ENCODE measurements at places on chromosomes 12 and 14.

- no peak for DNase-seq
These were observed 101.8 kb upstream of the DYRK2 start for GRCh38 chr12:67546746-67547145.

- DNase-seq, result no peak
These were observed 10.2 kb upstream of the CCER1 start for GRCh38 chr12:90965204-90965603.

- DNase-seq, result no peak
These were observed 16.7 kb upstream of the TMEM260 start for GRCh38 chr14:56562883-56563282.

DNA sequence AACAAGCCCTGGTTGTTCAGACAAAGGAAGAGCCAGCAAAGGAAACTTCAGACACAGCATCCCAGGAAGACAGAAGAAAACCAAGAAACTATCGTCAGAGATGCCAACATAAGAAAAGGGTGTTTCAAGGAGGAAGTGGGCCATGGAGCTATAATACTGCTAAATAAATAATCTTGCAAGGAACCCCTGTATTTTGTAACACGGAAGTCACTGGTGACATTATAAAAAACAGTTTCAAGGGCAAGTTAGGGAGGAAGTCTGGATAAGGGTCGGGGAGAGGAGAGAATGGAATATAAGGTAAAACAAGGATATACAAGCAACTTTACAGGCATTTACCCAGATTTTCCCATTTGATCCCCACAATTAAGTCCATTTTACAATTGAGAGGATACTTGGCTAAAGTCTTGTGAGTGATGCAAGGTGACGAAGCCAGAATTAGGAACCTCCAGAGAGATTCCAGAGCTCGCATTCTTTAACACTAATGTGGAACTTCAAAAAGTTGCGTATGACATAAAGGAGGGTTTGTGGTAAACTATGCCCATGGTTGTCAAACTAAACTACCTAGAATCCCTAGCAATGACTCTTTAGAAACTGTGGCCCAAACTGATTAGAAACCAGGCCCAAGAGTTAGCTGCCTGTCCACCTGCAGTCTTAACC, 46.4 kb downstream of the PPM1H start:
- no peak for DNase-seq

DNA sequence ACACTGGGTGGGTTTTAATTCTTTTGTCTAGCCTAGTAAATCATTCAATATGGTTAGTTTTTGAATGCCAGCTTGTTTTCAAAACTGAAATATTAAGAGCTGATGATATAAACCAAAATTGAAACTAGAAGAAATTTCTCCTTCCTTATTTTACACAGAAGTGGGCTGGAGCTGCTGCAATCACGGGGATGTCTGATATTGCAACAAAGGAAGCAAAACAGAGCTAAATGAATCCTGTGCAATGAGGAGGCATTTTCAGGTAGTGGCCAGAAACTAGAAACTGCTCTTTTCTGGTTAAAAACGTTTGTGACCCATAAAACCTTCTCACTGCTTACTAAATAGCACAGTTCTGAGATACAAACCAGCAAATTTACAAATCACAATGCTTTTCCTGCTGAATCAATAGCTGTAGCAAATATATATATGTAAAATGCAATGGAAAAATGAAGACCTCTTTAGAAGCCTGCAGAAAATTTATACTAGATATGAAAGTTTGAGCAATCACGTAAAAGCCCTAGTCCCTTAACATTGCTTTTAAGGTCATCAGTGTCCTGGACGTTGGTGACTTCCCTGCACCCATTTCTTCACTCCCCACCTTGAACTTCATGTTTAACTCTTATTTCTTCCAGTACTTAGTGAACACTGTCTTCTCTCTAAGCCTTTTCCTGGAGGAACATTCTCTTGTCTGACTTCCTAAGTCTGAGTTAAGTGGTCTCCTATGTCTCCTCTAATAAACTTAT, 15.9 kb upstream of the LRRK2 start:
- DNase-seq, result no peak

DNA sequence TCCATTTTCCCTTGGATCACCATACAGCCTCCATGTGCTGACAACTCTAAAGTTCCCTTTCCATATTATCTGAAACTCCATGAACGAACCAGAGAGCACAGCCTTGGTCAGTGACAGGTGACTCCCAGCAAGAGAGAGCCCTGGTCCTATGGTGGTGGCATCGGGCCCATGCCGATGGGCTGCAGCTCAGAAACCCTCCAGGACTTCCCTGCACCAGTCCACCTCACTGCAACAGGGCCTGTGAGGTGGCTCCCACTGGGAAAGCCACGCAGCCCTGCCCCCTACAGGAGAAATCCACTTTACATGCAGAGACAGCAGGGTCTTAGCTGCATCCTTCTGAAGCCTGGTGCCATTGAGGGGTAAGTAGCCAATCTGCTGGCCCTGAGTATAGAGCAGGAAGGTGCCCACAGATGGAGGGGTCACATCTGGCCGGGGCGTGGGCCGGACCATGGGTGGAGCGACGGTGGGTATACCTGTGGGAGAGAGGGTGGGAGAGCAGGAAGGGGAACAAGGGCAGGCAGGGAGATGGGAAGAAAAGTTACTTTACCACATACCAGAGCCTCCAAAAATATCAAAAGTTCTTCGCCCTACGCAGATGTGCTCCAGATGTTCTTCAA, 24.7 kb downstream of the RTRAF start:
- DNase-seq, result no peak

DNA sequence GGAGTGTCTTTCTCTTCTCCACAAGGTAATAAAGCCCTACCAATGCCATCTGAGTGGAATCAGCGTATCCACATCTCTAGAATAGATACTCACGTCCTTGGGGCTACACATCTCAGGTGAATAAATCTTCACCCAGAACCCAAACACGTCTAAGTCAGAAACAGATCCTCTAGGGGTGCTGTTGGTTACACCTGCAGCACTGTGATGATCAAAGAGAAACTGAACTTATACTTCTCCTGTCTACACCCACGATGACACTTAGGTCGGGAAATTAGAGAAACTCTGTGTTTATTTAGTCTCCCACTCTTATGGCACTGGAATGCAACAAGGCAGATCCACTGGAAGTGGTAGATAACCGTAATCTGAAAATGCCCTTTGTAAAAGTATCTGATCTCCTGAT, 46.2 kb downstream of the WIF1 start:
- no peak for DNase-seq

GRCh38 chr12:53971686-53972085, 1.2 kb upstream of the HOXC11 start:
- DNase-seq, result no peak

DNA sequence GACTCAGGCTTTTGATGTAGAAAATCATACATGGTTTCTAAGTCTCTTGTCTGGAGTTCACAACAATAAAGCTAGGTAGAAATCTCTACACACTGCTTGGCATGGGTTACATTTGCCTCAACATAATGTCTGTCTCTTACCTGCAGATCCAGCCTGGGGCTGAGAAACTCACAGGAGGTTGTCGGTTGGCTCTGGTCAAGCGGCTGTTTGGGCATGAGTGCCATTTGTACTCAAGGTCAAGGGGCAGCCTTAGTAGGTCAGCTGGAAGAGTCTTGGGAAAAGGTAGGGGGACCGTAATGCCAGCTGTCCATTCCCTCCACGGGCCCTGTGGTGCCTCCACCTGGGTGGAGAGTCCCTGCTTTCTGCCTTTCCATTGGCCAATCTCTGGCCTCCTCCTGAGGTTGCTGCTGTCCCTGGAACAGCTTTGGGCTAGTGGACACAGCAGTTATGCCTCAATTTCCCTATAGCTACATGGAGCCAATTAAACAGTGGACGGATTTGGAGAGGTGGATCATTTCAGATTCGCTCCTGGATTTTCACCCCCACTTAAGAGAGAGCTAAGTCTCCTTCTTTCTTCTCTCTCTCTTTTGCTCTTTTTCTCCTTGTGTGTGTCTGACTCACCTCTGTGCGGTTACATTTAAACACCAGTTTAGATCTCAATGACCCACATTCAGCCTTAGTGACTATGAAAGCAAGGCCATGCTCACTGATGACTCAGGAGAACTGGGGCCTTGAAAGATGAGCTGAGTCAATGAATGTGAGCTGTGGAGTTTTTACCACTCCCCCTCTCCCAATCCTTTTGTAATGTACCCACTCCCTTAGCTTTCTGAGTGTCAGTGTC, 132.8 kb upstream of the HIF1A start:
- DNase-seq, result no peak

DNA sequence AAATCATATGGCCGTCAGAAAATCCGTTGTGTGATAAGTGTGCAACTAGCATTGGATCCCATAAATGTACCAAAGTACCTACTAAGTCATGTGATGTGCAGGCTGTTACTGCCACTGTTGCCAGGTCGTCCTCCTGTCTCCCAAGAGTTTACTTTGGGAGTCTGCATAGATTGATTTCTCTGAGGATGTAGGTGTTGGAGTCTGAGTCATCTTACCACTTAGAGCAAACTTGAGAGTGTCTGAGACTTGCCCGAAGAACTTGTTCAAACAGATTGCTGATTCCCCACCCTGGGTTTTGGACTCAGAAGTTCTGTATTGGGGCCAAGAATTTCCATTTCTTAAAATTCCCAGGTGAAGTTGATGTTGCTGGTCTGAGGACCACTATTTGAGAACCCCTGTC, 11.4 kb downstream of the TMX1 start:
- DNase-seq, result no peak

DNA sequence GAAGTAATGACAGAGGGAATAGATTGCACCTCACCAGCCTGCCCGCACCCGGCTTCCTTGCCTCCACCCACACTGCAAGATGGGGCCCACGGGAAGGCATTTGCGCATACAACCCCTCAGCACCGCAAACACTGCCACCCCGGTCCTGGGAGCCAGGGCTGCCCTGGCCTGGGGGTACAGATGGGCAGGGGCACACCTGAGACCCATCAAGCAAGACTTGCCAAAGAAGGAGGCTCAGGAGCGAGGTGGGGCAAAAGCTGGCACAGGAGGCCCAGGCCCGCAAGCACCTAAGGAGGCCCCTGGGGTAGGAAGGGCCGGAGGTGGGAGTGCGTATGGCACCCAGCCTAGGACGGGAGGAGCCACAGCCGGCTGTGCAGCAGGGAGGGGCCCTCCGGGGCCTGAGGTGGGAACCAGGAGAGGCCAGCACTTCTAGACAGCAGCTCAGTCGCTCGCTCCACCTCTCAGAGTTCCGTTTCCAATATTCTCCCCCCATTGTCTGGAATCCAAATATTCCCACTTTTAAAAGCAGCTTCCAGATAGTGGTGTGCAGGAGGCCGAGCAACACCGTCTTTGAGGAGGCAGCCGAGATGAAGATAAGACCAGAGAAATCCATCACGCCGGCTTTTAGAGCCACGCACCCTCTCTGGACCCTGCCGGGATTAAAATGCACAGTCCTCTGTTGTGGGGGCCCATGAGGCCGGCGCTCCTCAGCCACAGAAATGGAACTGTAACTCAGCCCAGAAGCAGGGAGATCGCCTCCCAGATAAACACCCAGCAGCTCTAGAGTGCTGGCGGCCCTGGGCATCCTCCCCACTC, 12.2 kb upstream of the C14orf180 start:
- no peak for DNase-seq

DNA sequence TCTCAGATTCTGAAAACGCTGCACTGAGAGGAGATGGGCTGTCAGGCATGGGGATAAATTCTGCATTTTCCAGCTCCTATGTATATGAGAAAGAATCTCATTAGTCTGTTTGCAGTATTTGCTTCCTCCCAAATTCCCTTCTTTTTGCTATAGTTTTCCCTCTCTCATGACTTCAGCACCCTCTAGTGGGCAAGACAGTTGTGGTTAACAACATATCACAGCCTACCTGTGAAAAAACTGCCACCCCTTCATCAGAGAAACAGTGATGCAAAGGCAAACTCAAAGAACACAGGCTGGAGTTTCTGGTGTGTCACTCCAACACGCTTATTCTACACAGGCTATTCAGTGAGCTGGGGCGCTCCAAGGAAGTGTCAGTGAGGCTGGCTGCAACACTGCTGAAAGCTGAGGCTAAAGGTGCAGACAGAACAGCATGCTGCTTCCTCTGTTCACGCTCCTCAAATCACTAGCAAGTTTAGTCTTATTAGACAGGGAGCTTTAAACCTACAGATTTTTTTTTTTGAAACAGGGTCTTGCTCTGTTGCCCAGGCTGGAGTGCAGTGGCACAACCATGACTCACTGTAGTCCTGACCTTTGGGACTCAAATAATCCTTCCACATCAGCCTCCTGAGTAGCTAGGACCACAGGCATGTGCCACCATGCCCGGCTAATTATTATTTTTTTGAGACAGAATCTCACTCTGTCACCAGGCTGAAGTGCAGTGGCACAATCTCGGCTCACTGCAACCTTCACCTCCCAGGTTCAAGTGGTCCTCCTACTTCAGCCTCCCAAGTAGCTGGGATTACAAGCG, 19.3 kb downstream of the ZC2HC1C start:
- no peak for DNase-seq

DNA sequence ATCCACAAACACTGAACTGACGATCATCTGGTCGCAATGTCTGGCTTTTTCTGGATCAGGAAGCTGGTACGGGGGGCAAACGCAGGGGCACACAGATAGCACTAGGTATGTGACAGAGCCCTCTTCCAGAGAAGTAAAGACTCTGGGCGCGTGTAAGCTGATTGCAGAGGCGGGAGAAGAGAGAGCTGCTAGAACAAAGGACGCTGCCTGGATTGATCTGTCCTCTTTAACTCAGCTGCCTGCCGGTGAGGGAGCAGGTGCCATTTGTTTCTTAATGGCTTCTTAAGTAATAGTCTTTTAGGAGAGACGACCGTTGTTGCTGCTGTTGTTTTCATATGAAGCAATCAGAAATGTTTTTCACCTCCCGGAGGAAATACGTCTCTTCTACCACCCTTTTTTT, 77.3 kb downstream of the GLT1D1 start:
- DNase-seq, result no peak

- DNase-seq, result no peak
These were observed 127.4 kb downstream of the MGST1 start for GRCh38 chr12:16474801-16475200.

GRCh38 chr12:117019866-117020265, 79.3 kb downstream of the TESC start:
- no peak for DNase-seq

DNA sequence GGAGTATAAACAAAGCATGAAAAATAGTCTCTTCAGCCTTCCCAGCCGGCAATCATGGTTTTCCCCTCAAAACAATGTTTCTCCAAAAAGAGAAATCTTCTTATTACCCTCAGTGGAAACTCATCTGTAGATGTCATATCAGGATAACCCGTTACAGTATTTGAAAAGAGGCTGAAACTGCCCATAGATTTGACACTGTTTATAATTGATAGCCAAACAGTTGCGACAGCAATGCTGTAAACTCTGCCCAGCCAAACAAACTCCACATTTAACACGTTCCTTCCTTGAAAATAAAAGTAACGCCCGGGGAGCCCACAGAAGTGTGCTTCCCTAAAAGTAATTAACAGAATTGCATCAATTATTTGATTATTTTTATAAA, 201.3 kb upstream of the FOXN3 start:
- DNase-seq, result no peak

- DNase-seq, result no peak
These were observed 157.6 kb upstream of the VASH1 start for GRCh38 chr14:76603713-76604112.

GRCh38 chr14:57482120-57482519, 11.5 kb downstream of the CCDC198 start:
- DNase-seq, result no peak

GRCh38 chr14:104434214-104435076, 145.1 kb upstream of the C14orf180 start:
- no peak for DNase-seq
